ENCODE measurements at places on chromosomes 7 and 10. TPM values are rescaled to one million over a fixed set of nuclear protein-coding genes. Genes with fewer than 3 reads are reported as not detected.

DNA sequence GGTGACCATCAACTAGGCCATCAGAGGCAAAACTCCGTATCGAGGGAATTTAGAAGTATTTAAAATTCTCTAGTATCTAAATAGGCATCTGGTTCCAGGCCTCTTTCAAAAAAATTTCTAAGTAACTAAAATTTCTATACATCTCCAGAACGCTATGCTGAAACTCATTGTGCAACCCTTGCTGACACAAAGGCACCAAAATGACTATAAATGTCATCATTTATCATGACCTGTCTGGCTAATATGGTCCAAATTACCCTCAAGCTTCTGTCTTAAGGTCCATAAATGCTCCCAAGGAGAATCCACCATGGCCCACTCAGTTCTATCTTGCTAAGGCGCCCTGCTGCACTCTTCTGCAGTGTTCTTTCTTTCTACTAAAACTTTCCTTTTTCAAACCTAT is 16.2 kb downstream of the STEAP4 start:
- no peak for DNase-seq
- H3K27me3 ChIP-seq = no peaks in the 10 kb centered on the region
- no peaks in the 10 kb centered on the region for H3K4me1 ChIP-seq
- H3K4me3 ChIP-seq = no peak overlapping the region

GRCh38 chr7:92303761-92304160 is 58.0 kb downstream of the ANKIB1 start:
- H3K4me3 ChIP-seq = no peak overlapping the region
- no peaks in the 10 kb centered on the region for H3K4me1 ChIP-seq
- H3K27ac ChIP-seq = no peak overlapping the region
- H3K27me3 ChIP-seq = no peaks in the 10 kb centered on the region
- no peak for DNase-seq

DNA sequence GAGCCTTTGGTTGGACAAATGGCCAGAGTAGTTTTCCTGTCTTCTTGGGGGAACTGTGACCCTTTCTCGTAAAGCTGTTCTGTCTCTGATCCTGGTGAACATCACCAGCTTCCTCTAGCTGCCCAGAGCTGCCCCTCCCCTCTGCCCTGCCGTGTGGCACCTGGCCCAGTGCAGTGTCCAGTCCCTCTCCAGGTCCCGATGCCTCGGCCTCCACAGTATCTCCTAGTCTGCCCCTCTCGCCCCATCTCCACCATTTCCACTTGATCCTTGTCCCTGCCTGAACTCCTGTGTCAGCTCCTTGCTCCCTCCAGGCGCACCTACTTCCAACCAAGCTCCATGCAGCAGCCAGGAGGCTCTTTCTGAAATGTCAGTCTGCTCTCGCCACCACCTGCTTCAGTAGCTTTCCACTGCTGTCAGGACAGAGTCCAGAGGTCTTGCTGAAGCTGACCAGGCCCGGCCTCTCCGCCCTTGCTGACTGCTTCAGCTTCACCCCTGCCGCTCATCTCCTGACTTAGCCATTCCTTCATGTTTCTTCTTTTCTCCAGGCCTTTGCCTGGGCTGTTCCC is 133.6 kb downstream of the GRK5 start:
- no peak overlapping the region for H3K27ac ChIP-seq
- no peak for DNase-seq
- no peaks in the 10 kb centered on the region for H3K27me3 ChIP-seq
- H3K36me3 ChIP-seq = no peaks in the 10 kb centered on the region
- H3K4me1 ChIP-seq = peaks cover 7% of the 10 kb centered on the region
- H3K4me3 ChIP-seq = no peak overlapping the region

DNA sequence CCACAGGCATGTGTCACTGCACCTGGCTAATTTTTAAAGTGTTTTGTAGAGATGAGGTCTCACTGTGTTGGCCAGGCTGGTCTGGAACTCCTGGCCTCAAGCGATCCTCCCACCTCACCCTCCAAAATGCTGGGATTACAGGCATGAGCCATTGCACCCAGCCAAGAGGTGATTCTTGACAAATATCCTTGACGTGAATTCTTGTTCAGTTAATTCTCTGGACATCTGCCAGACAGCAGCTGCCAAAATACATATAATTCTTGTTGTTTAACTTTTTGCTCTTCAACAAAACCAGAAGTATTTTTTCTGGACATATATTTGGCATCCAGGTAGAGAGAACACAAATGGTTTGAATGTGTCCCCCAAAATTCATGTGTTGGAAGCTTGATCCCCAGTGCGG is 3.2 kb downstream of the ACADSB start:
- no peak overlapping the region for H3K4me3 ChIP-seq
- H3K27me3 ChIP-seq = no peaks in the 10 kb centered on the region
- H3K36me3 ChIP-seq = peaks cover 5% of the 10 kb centered on the region
- DNase-seq = no peak
- peaks cover 17% of the 10 kb centered on the region for H3K4me1 ChIP-seq

DNA sequence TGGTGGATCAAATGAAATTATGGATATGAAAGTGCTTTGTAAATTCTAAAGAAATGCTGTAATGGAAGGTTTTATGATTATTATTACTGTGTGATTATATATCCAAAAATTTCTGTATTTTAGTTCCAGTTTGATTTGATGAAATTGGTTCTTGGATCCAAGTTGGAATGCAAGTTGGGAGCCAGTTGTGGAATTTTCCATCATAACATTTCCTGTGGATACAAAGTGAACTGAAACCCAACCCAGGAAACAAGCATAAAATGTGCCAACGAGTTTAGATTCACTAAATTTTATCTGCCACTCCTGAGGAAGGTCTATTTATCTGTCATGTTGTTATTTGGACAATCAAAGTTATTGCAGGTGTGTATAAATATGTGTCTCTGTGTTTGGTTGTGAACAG is 131.4 kb upstream of the MDFIC start:
- H3K27ac ChIP-seq = no peak overlapping the region
- H3K4me1 ChIP-seq = no peaks in the 10 kb centered on the region
- DNase-seq = no peak
- no peaks in the 10 kb centered on the region for H3K36me3 ChIP-seq

MPP7 gene
- total RNA-seq = 12.5 TPM

HHEX gene
- 3.3 TPM for total RNA-seq
